BJ (cell line): ENCODE measurements at places on chromosomes 5 and 9. TPM values are rescaled to one million over a fixed set of nuclear protein-coding genes. Genes with fewer than 3 reads are reported as not detected.

The LCN9 gene
- not detected in 2 replicates for polyA plus RNA-seq

DNA sequence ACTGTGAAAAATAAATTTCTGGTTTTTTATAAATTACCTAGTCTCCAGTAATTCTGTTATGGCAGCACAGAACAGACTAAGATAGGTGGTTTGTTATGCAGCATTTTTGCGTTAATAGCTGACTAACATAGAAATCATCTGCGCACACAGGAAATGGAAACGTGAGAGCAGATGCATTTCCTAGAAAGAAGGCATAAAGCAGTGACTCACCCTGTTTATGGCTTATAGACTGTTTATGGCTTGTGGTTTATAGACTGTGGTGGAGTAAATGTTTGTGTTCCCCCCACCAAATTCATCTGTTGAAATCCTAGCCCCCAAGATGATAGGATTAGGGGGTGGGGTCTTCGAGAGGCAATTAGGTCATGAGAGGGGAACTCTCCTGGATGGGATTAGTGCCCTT lies 18.3 kb upstream of the OSMR start:
- DNase-seq = no peak

DNA sequence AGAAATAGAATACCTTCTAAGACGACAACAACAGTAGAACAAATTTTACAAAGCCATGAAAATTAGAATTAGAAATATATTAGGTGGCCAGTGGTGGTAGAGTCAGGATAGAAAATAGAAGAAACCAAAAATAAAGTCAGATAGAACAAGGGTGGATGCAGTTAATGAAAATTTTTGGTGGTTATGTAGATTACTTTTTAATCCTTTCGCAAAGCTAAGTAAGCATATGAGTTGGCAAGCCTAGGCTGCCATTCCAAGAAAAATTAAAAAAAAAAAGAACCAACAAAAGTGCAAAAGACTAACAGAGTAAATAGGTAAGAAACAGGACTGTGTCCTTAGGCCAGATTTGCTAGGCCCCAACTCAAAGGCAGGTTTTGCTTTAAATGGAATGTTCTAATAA lies 56.8 kb downstream of the PCSK5 start:
- no peak for DNase-seq

GRCh38 chr9:111783424-111783823 lies 11.3 kb downstream of the SHOC1 start:
- DNase-seq = no peak

GRCh38 chr9:134678206-134678605 lies 36.6 kb downstream of the COL5A1 start:
- no peak for DNase-seq

The PHYHD1 gene
- polyA plus RNA-seq = 15.6 and 18.6 TPM in 2 replicates

The RBM27 gene
- 13.7 and 19.0 TPM in 2 replicates for polyA plus RNA-seq

The EDIL3 gene
- polyA plus RNA-seq = 8.4 and 13.8 TPM in 2 replicates

The SPINK1 gene
- polyA plus RNA-seq = not detected in 2 replicates

The DOLPP1 gene
- 13.7 and 17.6 TPM in 2 replicates for polyA plus RNA-seq

GRCh38 chr5:43078956-43079355 lies 38.8 kb upstream of the ANXA2R start:
- peak; percentile 51 for DNase-seq

The PCDHB10 gene
- polyA plus RNA-seq = 0.18 and 0.28 TPM in 2 replicates

GRCh38 chr5:36177715-36178523 lies 26.0 kb downstream of the SKP2 start:
- DNase-seq = no peak

The ANAPC2 gene
- 14.6 and 25.5 TPM in 2 replicates for polyA plus RNA-seq

DNA sequence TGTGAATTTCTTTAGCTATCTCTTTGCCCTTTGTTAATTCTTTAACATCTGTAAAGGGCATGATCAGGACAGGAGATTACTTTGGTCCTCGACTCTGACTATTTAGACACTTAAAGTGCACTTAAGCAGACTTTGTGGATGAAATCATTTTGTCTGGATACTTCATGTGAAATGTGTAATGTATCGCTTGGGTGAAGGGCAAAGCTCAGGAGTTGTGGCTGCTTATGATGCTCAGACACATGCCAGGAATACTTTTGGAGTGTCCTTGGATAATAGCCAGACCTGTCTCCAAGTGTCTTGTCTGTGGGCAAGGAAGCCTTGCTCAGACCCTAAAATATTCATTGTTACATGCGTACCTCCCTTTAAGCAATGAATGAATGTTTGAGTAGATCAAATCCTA lies 87.8 kb downstream of the RAI14 start:
- DNase-seq = peak; percentile 96

GRCh38 chr9:22175972-22176545 lies 167.0 kb upstream of the CDKN2B start:
- no peak for DNase-seq

GRCh38 chr9:33437898-33438297 lies 9.5 kb downstream of the AQP3 start:
- DNase-seq = no peak

The SARDH gene
- 0.12 and 0.53 TPM in 2 replicates for polyA plus RNA-seq

GRCh38 chr9:136981588-136982231 lies 1.1 kb upstream of the LCNL1 start:
- DNase-seq = no peak

The TMC1 gene
- 1.2 and 1.3 TPM in 2 replicates for polyA plus RNA-seq

DNA sequence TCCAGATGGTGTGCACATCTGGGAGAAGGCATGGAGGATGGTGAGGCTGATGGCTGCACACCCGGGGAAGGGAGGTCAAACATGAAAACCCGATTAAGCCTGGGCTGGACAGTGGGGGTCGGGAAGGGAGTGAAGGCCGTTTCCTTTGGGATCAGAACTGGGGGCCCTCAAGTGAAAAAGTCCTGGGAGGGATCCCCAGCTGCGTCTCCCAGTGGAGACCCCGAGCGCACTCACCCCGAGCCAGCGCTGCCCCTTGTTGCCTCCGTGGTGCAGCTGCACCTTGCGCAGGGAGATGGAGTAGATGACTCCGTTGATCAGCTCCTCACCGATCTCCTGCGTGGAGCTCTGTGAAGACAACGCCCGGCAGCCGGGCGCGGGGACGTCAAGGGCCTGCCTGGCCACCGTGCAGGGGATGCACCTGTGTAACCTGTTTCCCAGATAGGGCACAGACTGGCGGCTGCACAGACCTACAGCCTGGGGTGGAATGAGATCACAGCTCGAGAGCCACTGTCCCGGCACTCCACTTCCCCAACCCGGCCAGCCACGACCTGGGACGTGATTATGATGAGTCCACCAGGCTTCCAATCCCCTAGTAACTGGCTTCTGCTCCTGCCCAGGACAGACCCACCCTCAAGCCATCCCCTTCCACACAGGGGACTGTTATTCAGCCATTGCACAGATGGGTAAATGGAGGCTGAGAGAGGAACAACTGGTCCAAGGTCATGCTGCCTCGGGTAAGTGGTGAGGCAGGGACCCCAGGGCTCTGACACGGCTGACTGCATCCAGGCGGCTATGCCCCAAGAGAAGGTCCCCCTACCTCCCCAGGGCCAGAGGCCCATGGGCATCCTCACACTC lies 9.0 kb downstream of the RALGDS start:
- no peak for DNase-seq

The DNAH5 gene
- polyA plus RNA-seq = 1.1 and 1.8 TPM in 2 replicates

- no peak for DNase-seq
Measured at GRCh38 chr5:135130261-135131215, 96.5 kb upstream of the PITX1 start.

DNA sequence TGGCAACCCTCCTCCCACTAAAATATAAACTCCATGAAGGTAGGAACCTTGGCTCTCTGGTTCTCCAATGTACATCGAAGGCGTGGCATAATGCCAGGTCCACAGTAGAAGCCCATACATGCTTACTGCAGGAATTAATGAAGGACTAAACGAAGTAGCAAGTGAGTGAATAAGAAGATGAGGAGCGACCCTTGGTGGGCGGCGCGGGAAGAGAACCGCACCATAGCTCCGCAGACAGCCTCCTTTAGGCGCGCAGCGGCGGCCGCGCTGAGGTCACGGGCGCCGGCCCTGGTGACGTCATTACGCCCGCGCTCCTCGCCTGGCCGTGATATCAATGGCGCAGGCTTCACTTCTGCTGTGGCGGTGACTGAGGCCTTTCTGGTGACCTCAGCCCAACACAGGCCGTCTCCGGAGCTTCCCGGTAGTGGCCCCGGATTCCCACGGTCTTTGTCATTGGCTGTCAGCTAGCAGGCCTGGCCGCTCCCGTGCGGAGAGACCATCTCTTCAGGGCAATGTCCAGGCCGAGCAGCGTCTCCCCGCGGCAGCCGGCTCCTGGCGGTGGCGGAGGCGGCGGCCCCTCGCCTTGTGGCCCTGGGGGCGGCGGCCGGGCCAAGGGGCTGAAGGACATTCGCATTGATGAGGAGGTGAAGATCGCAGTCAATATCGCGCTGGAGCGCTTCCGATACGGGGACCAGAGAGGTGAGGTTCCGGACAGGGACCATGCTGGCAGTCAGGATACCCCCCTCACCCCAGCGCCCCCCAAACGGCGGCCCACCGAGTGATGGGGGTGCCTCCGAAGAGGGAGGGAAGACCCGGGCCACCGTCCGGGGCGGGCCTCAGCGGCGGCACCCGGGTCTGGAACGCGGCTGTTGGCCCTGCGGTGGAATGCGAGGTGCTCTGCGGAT lies at the start of gene YTHDC2:
TSS of gene YTHDC2 (plus strand) at position 311 of the 905 bp plus-strand sequence. CDS start at position 513, 202 bp downstream.
- DNase-seq = peak; percentile 24

- DNase-seq = no peak
Measured at GRCh38 chr9:75053869-75054268, 25.8 kb upstream of the CARNMT1 start.

The SLC27A4 gene
- 9.3 and 15.2 TPM in 2 replicates for polyA plus RNA-seq

The OCLN gene
- polyA plus RNA-seq = 0.25 and 0.71 TPM in 2 replicates

DNA sequence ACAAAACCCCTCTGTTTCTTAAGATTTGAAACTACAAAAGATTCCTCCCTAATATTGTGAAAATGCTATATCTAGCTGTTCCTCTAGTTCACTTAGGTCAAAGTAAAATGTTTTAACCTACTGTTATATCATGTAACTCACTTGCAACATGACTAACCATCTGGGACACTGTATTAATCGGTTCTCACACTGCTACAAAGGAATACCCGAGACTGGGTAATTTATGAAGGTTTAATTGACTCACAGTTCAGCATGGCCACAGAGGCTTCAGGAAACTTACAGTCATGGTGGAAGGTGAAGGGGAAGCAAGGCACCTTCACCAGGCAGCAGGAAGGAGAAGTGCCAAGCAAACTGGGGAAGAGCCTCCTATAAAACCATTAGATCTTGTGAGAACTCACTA lies 34.7 kb downstream of the DIMT1 start:
- no peak for DNase-seq

DNA sequence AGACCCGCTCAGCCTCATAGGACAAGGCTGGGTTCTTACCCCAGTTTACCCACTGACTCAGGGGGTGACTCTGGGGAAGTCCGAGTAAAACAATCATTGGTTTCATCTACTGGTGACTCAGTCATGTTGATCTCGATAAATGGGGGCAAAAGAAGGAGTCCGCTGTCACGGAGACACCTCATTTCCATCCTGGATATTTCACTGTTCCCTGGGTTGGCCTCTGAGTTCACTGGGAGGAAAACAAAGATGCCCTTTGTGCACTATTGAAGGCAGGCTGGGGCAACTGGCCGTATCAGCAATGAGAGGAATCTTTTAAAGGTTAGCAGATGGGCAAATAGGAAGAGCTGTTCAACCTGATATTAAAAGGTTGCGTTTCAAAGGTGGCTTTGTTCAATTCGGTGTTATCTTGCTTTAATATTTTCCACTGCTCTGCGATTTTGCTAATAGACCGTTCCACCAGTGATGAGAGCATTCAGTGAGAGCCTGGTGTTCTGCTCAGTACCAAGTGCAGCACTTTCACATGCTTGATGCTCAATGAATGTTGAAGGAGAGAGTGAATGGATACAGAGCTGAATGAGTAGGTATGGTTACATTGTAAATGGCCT lies 110.2 kb upstream of the EGFLAM start:
- no peak for DNase-seq

The SLC36A2 gene
- not detected in 2 replicates for polyA plus RNA-seq

- DNase-seq = no peak
Measured at GRCh38 chr5:121188849-121189248, 662.8 kb upstream of the FTMT start.

The CARTPT gene
- not detected in 2 replicates for polyA plus RNA-seq

The KCTD16 gene
- 1.7 and 2.6 TPM in 2 replicates for polyA plus RNA-seq

GRCh38 chr9:20290257-20290656 lies 332.0 kb downstream of the MLLT3 start:
- DNase-seq = no peak

DNA sequence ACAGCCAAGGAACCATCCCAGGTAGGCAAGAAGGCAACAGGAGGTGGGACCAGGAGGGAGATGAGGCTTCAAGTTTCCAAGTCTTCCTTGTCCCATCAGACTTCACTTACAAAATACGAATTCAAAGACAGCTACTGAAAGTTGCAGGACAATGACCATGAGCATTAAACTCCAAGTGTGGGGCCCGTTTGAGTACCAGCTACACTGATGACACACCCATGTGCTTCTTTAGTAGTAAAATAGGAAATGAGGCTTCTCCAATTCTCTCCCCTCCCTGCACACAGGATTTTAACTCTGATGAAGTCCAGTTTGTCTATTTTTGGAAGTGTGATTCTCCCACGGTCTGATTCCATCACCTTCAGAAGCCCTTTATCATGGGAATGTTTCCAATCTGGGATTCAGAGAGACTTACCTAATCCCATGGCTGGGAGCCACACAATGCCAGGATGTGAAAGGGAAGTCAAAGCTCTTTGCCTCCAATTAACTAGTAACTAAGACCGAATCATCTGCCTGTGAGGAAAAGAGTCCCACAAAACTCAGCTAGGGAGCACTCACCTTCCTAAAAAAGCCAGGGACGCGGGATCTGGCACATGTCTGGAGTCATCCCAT lies 222.8 kb upstream of the MSX2 start:
- peak; percentile 31 for DNase-seq

DNA sequence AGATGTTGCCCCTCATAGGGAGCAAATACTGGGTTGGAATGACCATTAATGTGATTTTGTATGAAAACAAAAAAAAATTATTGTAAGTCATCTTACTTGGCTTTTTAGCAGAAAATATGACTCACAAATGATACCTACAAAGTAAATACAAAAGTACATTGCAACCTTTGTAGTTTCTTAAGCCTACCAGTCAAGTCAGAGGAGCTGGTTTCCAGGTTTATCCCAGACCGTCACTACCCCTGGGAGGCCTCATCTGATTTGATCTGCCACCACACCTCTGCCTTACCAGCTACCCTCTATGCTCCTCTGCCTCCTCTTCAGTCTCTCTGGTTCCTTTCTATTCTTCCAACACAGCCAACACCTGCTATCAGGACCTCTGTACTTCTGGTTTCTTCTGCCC lies 349.9 kb upstream of the CCNH start:
- DNase-seq = no peak

DNA sequence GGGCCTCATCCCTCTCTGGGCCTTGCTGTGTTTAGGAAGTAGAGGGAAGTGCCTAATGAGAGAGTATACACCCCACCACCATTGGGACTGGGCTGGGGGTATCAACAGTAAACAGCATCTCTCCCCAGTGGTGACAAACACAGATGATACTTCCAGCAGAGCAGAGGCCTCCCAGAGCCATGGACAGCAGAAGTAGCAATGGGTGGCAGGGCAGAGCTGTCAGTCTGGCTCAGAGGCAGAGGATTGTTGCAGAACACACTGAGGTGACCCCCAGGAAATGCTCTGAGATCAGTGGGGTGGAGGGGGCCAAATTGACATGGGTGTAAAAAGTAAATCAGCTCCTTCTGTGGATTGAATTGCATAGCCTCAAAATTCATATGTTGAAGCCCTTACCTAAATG lies 12.1 kb upstream of the P4HA2 start:
- DNase-seq = no peak
